WTC11 (cell line): ENCODE measurements at places on chromosomes 4 and X. TPM values are rescaled to one million over a fixed set of nuclear protein-coding genes. Genes with fewer than 3 reads are reported as not detected.

GRCh38 chrX:18010253-18010652 lies 149.2 kb upstream of the RAI2 start:
- DNase-seq, result no peak

DNA sequence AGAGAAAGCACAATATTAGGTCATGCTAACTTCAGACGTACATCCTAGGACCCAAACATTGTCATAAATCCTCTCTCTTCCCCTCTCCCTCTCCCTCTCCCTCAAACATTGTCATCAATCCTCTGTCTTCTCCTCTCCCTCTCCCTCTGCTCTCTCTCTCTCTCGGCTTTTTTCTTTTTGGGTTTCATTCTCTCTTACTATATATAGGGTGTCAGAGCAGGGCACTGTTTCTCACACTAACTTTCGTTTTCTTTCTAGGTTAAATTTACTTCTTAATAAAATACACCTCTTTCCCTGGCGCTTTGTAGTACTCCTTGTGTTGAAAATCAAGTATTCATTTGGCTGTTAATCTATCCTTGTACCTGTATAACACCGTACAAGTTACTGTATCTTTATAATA lies 37.0 kb upstream of the HERC5 start:
- no peak for DNase-seq

DNA sequence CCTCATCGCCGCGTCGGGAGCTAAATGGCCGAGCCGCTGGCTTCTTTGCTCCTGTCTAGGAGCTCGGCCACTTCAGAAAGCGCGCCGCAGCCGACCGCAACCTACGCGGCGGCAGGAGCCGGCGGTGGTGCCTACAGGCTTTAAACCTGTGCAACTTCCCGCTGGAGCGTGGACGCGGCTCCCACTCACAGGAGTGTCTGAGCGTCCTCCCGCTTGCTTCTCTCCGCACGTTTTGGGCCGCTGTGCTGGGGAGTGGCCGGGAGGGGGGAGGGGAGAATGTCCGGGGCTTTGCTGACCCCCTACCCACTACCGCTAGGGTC lies 1.0 kb downstream of the NHSL2 start:
- DNase-seq, result no peak

DNA sequence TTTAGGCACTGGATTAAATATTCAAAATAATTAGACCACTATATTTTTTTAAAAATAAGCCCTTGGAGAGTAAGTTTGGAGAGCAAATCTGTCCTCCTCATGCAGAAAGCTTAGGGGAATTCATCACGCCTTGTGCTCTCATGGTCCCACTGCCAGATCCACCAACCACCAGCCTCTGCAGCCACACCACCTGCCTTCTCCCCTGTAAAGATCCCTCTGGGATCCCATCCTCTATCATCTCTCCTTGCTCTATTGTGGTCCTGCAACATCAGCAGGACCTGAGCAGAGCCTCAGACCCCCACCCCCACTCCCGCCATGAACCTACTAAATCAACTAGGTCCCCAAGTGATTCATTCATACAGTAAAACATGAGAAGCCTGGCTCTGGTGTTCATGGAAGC lies 482.6 kb upstream of the GALNT7 start:
- no peak for DNase-seq

DNA sequence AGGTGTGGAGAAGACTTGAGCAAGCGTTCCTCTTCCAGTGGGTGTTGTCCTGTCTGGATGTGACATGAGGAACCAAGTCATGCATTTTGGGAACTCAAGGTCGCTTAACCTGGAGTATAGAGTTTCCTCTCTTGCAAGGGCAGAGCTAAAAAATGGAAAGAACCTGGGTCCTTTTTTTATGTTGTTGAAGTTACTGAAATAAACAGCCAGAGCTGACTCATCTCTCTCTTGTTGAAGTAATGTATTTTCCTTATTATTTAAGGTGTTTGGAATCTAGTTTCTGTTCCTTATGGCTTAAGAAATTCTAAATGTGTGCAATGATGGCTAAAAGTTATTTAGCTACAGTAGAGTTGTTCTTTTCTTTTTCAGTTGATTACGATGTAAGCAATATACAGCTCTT lies 314.5 kb downstream of the CAMK2D start:
- no peak for DNase-seq

DNA sequence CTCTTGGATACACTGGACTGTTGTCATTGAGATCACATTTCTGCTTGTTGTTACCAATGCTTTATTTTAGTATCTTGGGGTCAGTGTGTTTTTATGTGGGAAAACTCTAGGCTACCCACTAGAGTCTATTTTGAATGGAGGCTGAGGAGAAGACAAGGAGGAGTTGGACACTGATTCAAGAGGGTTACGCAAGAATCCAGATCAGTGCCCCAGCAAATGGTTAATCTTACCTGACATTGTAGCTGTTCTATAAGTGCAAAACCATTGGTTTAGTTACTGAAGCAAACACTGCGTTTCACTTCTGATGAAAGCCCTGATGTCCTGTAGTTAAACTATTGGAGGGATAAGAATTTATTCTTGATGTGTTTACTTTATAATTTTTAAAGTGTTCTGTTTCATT lies 331.1 kb upstream of the NR3C2 start:
- DNase-seq, result no peak

- no peak for DNase-seq
Observed at GRCh38 chr4:8646296-8647093, 53.9 kb downstream of the CPZ start.

DNA sequence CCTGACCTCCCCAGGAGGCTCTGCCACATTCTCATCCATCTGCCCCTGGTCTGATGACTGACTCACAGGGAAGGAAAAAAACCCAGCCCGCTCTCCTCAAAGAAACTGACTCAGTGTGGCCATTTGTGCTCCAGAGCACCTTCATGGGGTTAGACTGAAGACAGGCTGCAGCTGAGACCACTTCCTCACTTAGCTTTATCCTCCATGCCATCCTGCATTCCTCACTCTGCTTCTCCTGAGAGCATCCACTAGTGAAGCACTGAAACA lies 35.9 kb upstream of the HPSE start:
- DNase-seq, result no peak

- no peak for DNase-seq
Observed at GRCh38 chr4:145904413-145905177, 34.0 kb downstream of the ZNF827 start.

DNA sequence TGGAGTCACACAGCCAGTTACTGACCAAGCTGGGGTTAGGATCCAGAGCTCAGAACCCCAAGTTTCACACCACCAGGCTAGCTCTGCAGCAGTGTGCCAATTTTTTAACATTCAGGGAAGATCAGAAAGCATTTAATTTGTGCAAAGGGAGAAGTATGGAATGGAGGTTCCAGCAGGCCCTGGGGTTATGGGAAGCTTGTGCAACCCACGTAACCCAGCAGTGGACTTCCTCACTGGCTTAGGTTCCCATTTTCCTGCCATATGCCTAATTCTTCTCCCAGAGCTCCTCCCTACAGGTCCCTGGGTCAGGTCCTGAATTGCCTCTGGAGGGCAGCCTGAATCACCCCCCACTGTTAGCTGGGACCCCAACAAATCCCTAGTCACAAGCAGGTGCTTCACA lies 14.0 kb downstream of the APLN start:
- no peak for DNase-seq

- DNase-seq, result no peak
Observed at GRCh38 chr4:52019936-52020657, at the start of gene LRRC66. Gene LRRC66, minus strand, starts transcription at chr4:52020363. Its CDS starts 2,750 bp downstream, at chr4:52017613.

DNA sequence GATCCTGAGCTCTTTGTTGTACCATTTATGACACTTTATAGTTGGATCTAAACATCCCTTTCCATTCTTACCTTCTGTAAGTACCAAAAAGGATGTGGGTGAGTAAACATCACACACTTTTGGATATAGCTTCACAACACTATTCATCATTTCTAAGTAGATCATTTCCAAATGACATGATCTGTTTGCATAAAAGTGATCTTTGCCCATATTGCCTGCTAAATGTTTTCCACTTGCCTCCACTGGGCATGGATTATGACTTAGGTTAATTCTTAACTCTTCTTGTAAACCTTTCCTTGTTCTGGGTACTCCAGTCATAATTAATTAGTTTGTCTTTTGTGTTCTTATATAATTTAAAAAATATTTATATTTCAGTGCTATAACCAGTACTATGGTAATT lies 244.9 kb upstream of the AGA start:
- no peak for DNase-seq

Gene RNF175
- total RNA-seq, result 5.2 to 5.7 TPM (median 5.4 TPM) in 3 replicates

GRCh38 chr4:106246441-106246840 lies 69.6 kb downstream of the TBCK start:
- no peak for DNase-seq

GRCh38 chr4:95220205-95221175 lies 328.3 kb downstream of the UNC5C start:
- DNase-seq, result no peak

Gene ARHGEF38
- total RNA-seq, result not detected in 3 replicates

GRCh38 chr4:94412658-94413038 lies 39.1 kb upstream of the PDLIM5 start:
- DNase-seq, result no peak

- DNase-seq, result no peak
Observed at GRCh38 chr4:145887241-145887991, 51.2 kb downstream of the ZNF827 start.

Gene FOXR2
- total RNA-seq, result not detected in 3 replicates

DNA sequence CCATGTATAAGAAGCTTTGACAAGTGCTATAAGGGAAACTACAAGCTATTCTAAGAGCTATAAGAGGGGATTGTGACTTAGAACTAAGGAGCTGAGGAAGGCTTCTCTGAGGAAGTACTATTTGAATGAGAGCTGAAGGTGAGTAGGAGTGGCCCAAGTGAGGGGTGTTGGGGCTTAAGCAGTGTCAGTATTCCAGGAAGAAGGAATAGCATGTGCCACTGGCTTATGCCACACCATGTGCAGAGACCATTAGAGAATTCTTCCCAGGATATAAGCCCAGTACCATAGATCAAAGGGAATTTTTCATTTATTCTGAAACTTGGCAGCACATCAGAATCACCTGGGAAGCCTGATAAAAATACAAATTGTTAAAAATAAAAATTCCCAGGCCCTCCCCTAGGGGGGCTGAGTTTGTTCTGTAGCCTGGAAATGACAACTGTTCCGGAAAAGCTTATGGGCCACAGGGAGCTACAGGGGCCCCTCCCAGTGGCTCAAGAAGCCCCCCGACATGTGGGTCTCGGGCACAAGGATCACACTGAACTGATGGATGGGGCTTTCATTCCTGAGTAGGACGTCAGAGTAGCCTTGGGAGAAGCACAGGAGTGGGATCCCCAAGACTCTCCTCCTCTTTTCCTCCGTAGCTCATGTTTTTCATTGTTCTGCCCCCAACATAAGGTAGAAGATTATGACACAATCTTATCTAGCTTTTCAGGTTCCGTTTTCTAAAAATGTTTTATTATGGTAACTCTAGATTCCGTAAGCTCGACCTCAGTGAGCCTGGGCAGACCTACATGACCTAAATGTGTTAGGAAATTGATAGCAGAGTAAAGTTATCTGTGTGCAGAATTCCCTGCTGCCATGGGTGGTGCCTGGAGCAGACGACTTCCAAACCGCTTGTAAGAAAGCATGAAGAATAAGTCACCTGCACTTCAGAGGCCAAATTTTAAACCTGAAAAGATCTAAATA lies 119.3 kb downstream of the AFF1 start:
- no peak for DNase-seq

Gene CENPE
- total RNA-seq, result 41.5 to 46.6 TPM (median 44.4 TPM) in 3 replicates

Gene POU3F4
- total RNA-seq, result 3.3 to 3.6 TPM (median 3.6 TPM) in 3 replicates
